ENCODE measurements at places on chromosomes 2 and 18.

GRCh38 chr18:9647496-9648323 is 33.4 kb upstream of the PPP4R1 start:
- DNase-seq: no peak

- no peak for DNase-seq
Observed at GRCh38 chr2:85269959-85270358, 57.8 kb downstream of the TGOLN2 start.

GRCh38 chr2:217838409-217838831 is 164.4 kb downstream of the TNS1 start:
- DNase-seq: peak; percentile 48

GRCh38 chr2:136319237-136319636 is 201.3 kb upstream of the CXCR4 start:
- DNase-seq: no peak

- DNase-seq: no peak
Observed at GRCh38 chr2:110828330-110828729, 96.0 kb downstream of the ACOXL start.

DNA sequence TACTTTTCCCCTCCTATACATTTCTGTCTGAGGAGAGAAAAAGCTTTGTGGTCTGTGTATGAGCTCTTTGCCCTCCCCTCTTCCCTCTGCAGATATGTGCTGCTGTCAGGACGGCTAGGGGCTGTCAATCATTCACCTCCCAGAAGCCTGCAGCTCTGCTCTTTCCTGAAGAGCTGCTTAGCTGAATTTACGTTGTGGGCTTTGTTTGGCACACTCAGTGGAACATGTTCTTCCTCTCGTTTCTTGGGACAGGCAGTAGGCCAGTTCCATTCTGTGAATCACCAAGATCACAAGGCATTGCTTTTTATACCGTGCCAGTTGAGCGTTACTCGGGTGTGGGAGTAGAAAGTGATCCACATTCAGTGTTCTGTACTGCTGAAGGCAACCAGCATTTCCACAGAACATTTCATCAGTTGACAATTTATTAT is 136.7 kb downstream of the LAMA3 start:
- peak; percentile 89 for DNase-seq

GRCh38 chr2:163264341-163264740 is 425.8 kb upstream of the KCNH7 start:
- DNase-seq: peak; percentile 16

DNA sequence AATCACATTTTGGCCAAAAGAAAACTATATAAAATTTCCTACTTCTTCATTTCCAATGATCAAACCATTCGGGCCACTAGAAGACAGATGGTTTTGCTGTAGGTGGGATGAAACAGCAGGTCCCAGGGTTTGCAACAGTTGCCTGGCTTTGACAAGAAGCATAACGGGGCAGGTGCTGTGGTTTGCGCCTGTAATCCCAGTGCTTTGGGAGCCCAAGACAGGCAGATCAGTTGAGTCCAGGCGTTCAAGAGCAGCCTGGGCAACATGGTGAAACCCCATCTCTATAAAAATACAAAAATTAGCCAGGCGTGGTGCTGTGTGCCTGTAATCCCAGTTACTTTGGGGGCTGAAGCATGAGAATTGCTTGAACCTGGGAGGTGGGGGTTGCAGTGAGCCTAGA is 81.4 kb upstream of the XPO1 start:
- DNase-seq: no peak

- no peak for DNase-seq
Observed at GRCh38 chr18:44997174-44997573, 316.5 kb downstream of the SETBP1 start.

DNA sequence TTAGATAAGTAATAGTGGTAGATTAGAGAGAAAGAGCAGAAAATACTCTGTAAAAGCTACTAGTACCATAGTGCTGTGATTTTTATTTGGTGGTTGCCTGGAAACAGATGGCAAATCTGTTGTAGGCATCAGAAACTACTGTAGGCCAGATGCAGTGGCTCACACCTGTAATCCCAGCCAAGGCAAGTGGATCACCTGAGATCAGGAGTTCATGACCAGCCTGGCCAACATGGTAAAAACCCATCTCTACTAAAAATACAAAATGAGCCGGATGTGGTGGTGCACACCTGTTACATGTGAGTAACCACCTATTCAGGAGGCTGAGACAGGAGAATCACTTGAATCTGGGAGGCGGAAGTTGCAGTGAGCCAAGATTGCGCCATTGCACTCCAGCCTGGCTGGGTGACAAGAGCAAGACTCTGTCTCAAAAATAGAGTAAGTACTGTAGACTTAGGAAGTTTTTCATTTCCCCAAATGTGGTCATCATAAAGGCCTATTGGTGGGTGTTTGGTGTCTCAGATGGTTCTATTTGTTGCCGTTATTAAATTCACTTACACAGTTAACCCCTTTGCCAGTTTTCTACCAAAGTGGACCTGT is 79.6 kb downstream of the SPTBN1 start:
- DNase-seq: no peak

- no peak for DNase-seq
Observed at GRCh38 chr2:122636097-122636496, 880.6 kb downstream of the TSN start.

GRCh38 chr2:235587202-235587601 is 93.4 kb downstream of the AGAP1 start:
- DNase-seq: no peak

DNA sequence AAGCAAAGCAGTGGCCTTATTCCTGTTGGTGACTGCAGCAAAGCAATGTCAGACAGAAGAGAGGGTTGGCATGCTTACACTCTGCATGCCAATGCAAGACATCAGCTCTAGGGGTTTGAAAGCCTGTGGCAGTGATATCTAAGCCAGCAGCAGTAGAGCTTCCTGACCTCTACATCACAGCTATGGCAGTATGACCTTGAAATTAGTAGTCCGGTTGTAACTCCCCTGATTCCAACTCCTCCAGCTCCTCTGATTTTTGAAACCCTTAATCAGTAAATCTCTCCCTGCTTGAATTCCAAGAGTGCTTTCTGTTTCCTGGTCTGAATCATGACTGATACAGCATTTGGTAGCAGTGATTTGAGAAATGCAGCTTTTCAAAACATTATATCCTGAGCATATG is 60.0 kb upstream of the LRP1B start:
- DNase-seq: no peak

GRCh38 chr2:136135921-136136906 is 18.3 kb upstream of the CXCR4 start:
- DNase-seq: peak; percentile 34

DNA sequence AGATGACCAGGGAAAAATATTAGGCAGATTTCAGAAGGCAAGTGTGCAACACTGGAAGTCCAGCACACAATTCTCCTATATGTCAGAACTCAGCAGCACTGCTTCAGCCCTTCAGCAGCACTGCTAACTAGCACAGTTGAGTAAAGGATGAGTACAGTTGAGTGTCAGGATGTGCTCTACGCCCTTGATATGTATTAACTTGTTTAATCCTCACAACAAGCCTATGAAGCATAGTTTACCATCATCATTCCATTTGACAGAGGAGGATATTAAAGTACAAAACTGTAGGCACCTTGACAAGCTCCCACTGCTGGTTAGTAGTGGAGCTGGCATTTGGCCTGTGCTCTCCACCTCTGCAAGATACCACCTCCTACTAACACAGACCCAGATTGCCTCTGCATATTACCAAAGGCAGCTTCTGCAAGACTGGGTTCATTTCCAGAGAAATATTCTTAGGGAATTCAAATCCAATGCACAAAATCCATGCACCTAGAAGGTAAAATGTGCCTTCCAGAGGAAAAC is 230.8 kb downstream of the ANAPC1 start:
- DNase-seq: no peak

DNA sequence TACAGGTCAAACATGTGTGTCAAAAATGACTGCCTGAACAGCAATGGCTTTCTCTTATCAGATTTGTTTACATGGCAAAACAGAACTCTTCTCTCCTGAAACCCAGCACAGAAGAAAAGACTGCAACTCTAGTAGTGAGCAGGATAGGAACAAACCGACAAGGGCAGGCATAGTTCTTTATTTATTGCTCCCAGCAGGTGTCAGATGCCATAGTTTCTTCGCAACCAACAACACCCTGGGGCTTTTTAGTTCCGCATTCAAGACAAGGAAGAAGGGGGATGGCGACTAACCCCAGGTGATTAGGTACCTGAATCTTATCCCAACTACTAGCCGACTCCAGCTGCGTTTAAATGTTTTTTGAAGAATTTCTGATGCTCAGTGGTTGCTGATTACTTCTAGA is 367.5 kb upstream of the FIGN start:
- no peak for DNase-seq

DNA sequence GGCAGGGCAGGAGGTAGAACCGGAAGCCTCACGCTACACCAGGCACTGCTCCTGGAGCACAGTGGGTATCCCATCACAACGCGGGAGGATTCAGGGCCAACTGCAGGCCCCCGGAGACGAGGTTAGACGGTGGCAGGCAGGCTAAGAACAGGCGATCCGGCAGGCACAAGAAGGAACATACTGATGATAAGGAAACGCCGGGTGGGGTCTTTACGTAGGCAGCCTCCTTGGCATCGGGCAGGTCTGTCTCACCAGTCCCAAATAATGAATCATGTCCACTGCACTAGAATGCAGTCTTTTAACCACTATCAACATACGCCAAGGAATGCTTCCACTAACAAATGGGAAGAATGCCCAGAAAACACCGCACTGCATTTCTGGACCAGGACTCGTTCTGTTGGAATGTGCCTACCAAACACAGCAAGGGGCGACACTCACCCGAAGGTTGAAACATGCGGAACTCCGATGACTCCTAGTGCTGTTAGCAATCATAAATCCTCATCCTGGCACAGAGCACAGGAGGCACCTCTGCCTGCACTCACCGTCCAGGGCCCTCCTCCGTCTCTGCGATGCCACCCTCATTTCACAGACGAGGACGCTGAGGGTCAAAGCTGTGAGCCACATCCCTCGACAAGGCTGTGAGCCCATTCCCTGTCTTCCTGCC is 35.2 kb downstream of the ZNF516 start:
- DNase-seq: no peak

DNA sequence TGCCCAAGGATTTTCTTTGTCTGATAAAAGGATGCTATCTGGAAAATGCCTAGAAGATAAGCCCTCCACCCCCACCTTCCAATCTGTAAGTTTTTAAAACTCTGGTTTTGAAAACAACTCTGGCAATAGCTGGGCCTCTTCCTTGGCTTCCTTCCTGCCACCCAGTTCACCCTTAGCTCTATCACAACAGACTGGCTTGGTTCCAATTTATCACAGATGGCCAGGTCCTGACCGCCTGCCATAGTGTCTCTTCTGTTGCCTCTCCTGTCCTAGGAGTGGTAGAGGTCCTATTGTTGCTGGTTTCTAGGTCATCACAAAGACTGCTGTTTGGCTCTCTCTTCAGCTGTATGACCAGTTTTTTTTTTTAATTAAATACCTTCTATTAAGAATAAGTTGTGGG is 1727.9 kb upstream of the SLC39A10 start:
- DNase-seq: no peak

- DNase-seq: no peak
Observed at GRCh38 chr2:196277002-196277401, 105.6 kb upstream of the STK17B start.

DNA sequence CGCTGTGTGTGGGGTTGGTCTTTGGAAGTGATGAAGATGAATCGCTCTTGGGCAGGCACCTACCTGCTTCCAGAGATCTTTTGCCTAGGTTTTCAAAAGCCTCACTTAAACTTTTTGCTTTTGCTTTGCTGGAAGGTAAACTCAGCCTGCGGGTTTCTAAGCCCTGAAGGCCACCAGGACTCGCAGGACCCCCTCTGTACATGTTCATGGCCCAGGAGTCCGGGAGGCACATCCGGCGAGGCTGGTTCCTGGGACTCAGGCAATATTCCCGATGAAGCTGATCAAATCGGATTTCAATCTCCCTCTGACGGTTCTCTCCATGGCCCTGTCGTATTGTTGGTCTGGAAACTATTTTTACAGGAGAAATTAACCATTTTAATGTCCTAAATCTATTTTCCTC is 13.2 kb downstream of the HJURP start:
- no peak for DNase-seq

DNA sequence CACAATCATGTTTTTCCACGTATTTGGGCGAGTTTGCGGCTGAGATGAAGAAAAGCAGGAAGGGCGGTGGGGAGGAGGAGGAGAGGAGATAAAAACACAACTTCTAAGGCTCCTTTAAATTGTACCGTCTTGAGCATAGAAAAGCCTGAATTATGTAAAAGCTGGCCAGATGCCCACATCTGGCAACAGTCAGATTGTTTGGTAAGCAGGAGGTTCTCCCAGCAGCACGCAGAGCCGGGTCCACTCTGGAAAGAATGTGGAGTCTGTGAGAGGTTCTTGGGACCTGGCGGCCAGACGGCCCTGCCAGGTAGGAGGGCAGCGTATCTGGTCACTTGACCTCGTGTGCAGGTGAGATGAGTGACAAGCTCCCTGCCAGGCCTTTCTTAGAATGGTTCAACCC is 215.3 kb upstream of the APCDD1 start:
- DNase-seq: peak; percentile 28

DNA sequence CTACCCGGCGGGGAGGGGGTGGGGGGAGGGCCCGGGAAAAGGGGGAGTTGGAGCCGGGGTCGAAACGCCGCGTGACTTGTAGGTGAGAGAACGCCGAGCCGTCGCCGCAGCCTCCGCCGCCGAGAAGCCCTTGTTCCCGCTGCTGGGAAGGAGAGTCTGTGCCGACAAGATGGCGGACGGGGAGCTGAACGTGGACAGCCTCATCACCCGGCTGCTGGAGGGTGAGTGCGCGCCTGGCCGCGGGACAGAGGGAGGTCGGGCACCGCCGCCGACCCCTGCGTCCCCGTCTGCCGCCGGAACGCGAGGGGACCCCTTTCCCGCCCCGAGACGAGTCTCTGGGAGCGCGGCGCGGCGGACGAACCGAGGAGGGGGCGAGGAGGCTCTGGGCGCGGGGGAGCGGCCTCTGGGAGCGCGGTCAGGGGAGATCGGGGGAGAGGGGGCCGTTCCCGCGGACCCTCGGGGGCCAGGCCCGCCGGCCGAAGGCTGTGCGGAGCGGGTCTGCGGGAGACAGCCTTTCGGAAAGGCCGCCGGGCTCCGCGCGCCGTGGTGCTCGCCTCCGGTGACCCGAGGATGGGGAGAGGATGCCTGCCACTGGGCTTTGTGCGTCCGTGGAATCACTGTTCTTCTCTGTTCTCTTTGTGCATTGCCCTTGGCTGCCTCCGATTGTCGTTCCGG is 463 bp downstream of the PPP1CB start:
- peak; percentile 39 for DNase-seq

Measured in gastrocnemius medialis (tissue), 4 donors.